ENCODE measurements at places on chromosomes 7 and 10.

GRCh38 chr10:48602401-48603135 lies 2.3 kb downstream of the ARHGAP22 start:
- DNase-seq, result no peak

GRCh38 chr10:102696736-102697135 lies 17.5 kb downstream of the ARL3 start:
- no peak for DNase-seq

GRCh38 chr7:148772297-148773089 lies 73.8 kb downstream of the CUL1 start:
- no peak for DNase-seq

DNA sequence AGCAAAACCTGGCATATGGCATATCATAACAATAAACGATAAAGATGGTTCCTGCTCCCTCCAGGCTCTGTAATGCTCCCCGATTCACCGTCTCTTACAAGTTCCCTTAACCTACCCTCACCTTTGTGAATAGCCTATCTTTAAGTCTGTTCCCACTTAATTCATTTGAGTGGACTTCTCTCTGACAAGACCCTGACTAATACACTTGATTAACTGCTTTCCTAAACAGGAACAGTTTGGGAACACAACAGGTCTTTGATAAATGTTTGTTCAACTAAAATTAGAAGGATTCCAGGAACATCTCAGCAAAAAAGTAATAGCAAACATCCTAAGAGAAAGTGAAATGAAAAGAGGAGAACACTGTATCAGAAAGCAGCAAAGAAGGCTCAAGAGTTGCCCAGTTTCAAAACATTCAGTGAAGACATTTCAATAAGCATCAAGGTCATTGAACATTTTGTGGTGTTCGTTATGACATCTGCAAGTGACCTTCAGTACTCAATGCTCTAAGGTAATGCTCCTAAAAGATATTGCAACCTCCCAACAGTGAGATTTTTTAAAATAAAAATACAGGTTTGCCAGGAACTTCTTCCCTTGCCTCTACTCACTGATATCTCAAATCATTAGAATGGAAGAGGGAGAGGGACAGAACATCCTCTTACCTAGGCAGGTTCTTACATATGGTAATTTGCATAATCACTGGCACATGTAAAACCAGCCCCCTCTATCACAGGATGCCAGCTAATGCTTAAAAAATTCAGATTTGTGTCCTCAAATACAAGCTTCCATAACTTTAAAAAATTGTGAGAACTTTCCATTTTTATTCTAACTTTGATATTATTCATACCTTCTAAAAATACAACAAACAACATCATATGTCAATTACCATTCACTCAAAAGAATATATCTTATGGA lies 11.4 kb upstream of the ARHGAP12 start:
- DNase-seq, result no peak

- DNase-seq, result no peak
These were observed 10.1 kb downstream of the STK17A start for GRCh38 chr7:43593010-43593409.

DNA sequence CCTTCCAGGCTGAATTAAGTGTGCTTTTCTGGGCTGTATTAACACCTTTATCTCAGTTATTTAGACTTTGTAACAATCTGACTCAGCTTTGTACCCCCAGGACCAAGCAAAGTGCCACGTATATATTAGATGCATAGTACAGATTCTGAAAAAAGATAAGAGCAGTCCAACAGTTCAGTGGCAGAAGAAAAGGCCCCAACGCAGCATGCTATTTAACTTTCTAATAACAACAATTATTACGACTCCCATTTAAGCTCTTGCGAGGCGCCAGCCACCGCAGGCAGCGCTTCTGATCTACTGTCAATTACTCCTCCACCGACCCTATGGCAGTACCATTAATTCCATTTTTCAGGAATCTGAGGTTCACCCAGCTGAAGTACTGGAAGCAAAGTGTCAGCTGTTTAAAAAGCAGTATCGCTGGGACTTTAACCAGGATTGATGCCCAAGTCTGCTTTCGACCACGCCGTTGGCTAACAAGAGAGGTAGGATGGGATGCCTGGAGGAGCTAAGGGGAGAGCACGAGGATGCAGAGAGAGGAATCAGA lies 638 bp downstream of the LIPA start:
- no peak for DNase-seq

DNA sequence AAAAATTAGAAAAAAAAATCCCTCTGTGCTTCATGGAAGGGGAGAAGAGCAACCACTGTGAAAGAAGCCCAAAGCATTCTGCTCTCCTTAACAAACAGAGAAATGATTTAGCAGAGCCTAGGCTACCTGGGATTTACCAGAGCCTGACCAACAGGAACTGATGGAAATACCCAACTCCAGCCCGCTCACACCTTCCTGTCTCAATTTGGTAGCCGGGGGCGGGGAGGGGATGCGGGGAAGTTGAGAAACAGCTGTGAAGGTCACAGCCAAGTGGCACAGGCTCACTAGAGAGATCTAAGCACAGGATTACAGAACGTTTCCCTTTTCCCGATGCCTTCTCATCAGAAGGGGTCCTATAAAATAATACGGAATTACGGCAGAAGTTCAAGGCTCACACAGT lies 17.6 kb downstream of the RSU1 start:
- DNase-seq, result no peak

GRCh38 chr10:69049566-69049961 lies 38.3 kb upstream of the SRGN start:
- DNase-seq, result no peak

GRCh38 chr7:40299097-40299496 lies 164.3 kb downstream of the SUGCT start:
- no peak for DNase-seq

GRCh38 chr10:99858849-99859248 lies 76.4 kb downstream of the ABCC2 start:
- no peak for DNase-seq

GRCh38 chr10:105964009-105964408 lies 1200.5 kb downstream of the SORCS1 start:
- DNase-seq, result no peak

DNA sequence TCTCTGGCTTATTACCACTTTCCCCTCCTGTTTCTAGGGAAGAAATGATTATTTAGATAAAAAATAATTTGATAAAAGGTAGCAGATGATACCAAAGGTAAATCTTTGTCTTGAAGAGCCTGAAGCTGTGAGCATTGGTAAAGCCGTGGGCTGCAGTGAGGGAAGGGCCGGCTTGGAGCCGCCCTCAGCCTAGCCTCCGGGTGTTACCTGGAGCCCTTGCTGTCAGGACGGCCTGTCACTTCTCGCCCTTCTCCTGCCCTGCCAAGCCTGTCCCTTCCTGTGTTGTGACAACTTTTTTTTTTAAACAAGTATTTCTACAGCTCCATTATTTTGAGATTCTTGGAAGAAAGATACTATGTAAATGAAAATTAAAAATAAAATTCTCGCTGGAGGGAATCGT lies 7.0 kb downstream of the CUX1 start:
- no peak for DNase-seq

GRCh38 chr7:101602484-101603241 lies 26.4 kb downstream of the MYL10 start:
- DNase-seq, result peak; percentile 46

- no peak for DNase-seq
These were observed 240.8 kb downstream of the LRMDA start for GRCh38 chr10:75672111-75672671.

DNA sequence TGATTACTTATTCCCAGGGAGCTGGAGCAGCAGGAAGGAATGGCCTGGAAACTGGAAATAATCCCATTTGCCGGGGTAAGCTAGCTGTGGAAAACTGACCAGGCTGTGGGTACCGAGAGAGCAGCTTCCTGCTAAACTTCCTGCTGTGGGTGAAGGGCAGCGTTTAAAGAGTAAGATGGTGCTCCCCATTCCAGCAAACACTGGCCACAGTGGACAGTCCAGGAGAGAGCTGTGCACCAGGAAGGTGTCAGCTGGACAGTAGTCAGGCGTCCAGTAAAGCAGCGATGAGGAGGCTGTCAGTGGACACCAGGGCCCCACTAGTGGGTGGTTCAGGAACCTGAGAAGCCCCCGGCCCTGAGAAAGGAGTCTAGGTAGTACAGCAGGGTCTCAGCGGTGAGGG lies 55.4 kb downstream of the TBXAS1 start:
- DNase-seq, result no peak

- no peak for DNase-seq
These were observed 5.8 kb downstream of the MLXIPL start for GRCh38 chr7:73618538-73618937.

DNA sequence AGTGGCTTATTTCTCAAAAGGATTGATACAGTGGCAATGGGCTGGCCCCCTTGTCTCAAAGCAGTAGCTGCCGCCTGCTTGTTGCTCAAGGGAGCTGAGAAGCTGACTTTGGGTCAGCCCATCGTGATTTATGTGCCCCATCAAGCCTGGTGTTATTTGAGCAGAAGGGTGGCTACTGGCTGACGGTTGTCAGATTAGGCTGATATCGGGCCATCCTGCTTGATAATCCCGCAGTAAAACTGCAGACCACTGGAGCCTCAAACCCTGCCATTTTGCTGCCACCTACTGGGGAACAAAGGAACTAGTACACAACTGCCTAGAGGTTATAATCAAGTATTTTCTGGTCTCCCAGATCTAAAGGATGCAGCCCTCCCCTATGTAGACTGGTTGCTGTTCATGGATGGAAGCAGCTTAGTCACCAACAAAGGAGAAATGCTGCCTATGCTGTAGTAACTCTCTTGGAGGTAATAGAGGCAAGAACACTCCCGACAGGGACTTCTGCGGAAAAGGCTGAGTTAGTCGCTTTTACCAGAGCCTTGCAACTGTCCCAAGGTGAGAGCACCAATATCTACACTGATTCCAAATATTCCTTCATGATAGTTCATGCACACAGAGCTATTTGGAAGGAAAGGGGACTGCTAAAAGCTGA lies 65.9 kb upstream of the ZNF92 start:
- DNase-seq, result peak; percentile 5

DNA sequence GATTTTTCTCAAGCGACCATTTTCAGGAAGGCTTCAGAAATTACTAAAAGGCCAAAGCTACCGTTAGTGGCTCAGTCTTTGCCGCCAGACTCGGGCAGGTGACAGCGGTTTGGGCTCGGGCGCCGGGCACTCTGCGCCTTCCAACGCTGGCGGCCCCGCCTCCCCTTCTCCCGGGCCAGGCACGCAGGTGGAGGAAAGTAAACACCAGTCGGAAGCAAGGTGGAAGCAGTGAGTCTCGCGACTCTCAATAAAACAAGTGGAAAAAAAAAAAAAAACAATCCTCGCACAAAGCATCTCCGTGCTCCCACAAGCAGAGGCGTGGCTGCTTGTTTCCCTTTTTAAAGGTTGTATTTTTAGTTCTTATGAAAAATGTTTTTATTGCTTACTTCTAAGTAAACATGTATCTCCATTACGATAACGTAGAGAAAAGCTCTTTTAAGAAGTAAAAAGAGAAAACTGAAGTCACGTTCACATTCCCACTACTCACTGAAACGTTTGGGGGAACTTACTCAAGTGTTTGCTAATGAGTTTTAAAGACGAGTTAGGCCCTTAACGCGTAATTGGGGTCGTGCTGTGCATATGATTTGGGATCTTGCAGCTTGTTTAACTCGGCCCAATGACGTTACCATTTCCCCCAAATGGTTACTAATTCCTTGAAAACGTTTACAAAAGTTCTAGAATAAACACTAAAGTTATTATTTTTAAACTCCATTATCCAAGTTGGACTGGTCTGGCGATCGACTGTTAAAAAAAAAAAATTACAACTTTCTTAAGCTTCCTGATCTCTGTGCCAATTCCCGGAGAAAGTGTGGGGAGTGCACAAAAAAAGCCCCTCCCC lies 864 bp downstream of the CDCA7L start:
- DNase-seq, result no peak

DNA sequence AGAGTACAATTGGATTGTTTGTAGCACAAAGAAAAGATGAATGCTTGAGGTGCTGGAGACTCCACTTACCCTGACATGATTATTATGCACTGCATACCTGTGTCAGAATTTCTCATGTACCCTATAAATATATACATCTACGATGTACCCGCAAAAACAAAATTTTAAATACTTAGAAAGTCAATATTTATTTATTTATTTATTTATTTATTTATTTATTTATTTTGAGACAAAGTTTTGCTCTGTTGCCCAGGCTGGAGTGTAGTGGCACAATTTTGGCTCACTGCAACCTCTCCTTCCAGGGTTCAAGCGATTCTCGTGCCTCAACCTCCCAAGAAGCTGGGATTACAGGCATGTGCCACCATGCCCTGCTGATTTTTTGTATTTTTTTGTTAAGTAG lies 35.1 kb upstream of the EBF3 start:
- DNase-seq, result no peak

GRCh38 chr10:121312587-121312986 lies 285.7 kb downstream of the FGFR2 start:
- DNase-seq, result no peak

- no peak for DNase-seq
These were observed 20.0 kb downstream of the NEURL1 start for GRCh38 chr10:103513380-103514060.

- DNase-seq, result no peak
These were observed 51.2 kb upstream of the SEMA3A start for GRCh38 chr7:84245835-84246234.

GRCh38 chr7:151717415-151717814 lies 159.5 kb downstream of the PRKAG2 start:
- no peak for DNase-seq

DNA sequence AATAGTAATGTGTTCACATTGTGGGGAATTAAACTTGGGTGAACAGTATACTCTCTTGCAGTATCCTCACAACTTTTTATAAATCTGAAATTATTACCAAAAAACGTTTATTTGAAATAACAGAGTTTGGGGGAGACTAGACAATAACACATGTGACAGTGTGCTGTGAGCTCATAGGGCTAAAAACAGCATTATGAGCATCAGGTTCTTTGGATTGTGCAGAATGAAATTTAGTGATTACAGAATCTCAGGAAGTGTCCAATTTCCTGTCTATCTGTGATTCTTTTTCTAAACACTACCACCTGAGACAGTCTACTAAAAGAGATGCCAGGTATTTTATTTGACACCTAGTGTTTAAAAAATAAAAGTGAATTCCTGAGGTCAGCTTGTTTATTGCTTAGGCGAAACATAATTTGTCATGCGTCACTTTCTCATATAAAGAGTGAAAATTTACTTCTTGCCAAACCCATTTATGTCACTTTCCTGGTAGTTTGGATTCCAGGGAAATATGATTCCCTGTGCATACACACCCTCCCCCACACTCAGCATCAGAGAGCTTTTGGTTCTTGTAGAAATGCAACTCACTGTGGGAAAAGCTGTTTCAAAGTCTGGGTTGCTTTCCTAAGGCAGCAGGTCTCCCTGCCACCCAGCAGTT lies 71.2 kb downstream of the AOAH start:
- DNase-seq, result no peak

DNA sequence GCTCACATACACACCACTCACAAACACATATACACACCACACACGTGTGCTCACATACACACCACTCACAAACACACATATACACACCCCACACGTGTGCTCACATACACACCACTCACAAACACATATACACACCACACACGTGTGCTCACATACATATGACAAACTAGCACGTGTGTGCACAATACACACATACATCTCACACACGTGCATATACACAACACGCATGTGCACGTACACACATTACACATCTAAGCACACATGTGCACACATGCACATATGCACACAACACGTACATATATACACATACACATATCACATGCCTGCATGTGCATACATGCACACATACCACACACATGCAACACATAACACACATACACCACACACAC lies 78.3 kb upstream of the FOXK1 start:
- DNase-seq, result no peak

GRCh38 chr7:91050677-91051076 lies 213.6 kb upstream of the FZD1 start:
- DNase-seq, result no peak

Measured in T-helper 2 cell (primary cell).